ENCODE measurements at places on chromosomes 12 and 14. TPM values are rescaled to one million over a fixed set of nuclear protein-coding genes. Genes with fewer than 3 reads are reported as not detected.

- H3K36me3 ChIP-seq: no peaks in the 10 kb centered on the region
- H3K4me3 ChIP-seq: peak overlapping the region; percentile 81
- H3K27ac ChIP-seq: no peak overlapping the region
- DNase-seq: no peak
- peaks cover 7% of the 10 kb centered on the region for H3K27me3 ChIP-seq
These were observed 768.8 kb upstream of the TBX3 start for GRCh38 chr12:115452751-115453281.

- H3K27me3 ChIP-seq: peaks cover 5% of the 10 kb centered on the region
- H3K36me3 ChIP-seq: peaks cover 16% of the 10 kb centered on the region
- H3K4me1 ChIP-seq: peaks cover 16% of the 10 kb centered on the region
These were observed 132.1 kb downstream of the AACS start for GRCh38 chr12:125197326-125197725.

Gene FGF23
- not detected for total RNA-seq

DNA sequence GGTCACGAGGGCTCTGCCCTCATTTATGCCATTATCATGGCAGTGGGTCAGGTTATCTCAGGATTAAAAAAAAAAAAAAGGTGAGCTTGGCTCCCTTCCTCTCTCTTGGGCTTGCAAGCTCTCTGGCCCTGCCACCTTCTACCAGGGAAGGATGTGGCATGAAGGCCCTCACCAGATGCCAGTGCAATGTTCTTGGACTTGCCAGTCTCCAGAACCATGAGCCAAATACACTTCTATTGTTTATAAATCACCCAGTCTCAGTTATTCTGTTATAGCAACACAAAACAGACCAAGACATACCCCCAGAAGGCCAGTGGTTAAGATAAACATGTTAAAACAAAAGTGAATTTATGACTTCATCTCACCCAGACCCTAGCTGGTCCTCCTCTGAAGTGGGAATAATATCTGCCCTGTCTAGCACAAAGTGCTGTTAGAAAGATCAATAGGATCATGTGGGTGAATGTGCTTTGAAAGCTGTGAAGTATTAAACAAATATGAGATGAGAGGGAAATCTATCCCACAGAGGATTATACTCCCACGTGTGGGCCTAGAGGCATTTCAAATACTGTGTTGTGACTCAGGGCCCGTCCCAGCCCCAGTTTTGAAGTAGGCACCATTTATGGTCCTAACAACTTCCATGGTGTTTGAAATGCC, 88.6 kb downstream of the NINJ2 start:
- no peaks in the 10 kb centered on the region for H3K27me3 ChIP-seq
- H3K27ac ChIP-seq: peak overlapping the region; percentile 91
- peaks cover 33% of the 10 kb centered on the region for H3K4me1 ChIP-seq
- H3K4me3 ChIP-seq: peak overlapping the region; percentile 15
- no peaks in the 10 kb centered on the region for H3K36me3 ChIP-seq

DNA sequence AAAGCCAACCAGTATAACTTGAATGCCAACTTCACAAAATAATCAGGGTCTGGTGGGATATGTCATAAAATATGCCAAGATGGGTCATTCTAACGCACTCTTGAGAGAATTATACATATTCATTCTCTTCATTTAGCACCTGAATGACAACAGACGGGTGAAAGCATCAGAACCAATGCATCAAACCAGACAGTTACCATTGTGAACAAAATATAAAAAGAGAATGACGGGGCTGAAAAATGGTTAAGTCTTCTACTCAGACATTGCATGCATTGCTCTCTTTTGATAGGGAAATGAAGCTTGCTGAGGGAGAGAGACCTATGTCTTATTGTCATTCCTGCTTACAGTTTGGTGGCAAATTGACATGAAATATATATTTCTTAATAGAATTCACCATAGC, 702.1 kb downstream of the NOVA1 start:
- peaks cover 6% of the 10 kb centered on the region for H3K27me3 ChIP-seq
- no peak for DNase-seq
- H3K36me3 ChIP-seq: no peaks in the 10 kb centered on the region
- H3K4me3 ChIP-seq: no peak overlapping the region

DNA sequence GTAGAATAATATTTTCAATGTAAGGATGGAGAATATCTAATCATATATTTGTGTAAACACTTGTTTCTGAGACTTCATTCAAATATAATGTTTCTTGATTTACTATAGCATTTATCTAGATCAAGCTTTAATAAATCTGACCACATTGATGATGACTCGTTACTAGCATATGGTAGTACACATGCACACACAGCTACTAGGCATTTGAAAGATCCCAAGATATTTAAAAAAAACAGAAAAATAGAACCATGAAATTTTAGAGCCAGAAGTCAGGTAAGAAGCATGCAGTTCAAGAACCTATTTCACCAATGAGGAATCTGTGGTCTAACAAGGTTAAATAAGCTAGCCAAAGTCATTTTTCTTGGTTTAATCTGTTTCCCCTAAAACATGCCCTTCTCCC, 32.0 kb downstream of the DCP1B start:
- H3K4me3 ChIP-seq: no peak overlapping the region
- no peak overlapping the region for H3K27ac ChIP-seq
- H3K4me1 ChIP-seq: no peaks in the 10 kb centered on the region
- H3K36me3 ChIP-seq: no peaks in the 10 kb centered on the region
- DNase-seq: no peak

- H3K4me3 ChIP-seq: no peak overlapping the region
- H3K4me1 ChIP-seq: no peaks in the 10 kb centered on the region
These were observed 149.5 kb downstream of the STXBP6 start for GRCh38 chr14:24900269-24901100.
